Karpas-422 (cell line): ENCODE measurements at places on chromosomes 4 and X. TPM values are rescaled to one million over a fixed set of nuclear protein-coding genes. Genes with fewer than 3 reads are reported as not detected.
A peak's percentile ranks its signal among the peaks of the same experiment; 100 is the strongest.

- no peak for DNase-seq
These were observed 15.8 kb upstream of the IGFBP7 start for GRCh38 chr4:57125996-57126395.

GRCh38 chr4:118749347-118749988 lies 64.3 kb downstream of the METTL14 start:
- DNase-seq: no peak

DNA sequence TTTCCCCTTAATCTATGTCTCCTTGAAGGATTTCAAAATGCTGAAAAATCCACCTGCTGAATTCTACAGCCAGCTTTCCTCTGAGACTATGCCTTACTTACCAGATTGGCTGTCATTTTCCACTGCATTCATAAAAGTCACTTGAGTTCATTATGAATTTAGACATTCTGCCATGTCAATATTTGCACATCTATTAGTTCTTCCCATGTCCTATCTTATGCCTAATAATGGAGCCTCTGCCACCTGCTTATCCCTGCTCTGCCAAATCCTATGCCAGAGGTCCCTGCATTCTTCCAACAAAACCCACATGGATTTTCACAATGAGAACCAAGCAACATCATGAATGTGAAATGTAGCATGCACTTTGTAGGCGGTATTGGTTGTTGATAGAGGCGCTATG lies 42.6 kb downstream of the GASK1B start:
- no peak for DNase-seq

GRCh38 chr4:95289028-95289634 lies 259.6 kb downstream of the UNC5C start:
- DNase-seq: no peak

The ADGRA3 gene
- total RNA-seq: not detected in 2 replicates

The DMRTC1B gene
- not detected in 2 replicates for total RNA-seq

DNA sequence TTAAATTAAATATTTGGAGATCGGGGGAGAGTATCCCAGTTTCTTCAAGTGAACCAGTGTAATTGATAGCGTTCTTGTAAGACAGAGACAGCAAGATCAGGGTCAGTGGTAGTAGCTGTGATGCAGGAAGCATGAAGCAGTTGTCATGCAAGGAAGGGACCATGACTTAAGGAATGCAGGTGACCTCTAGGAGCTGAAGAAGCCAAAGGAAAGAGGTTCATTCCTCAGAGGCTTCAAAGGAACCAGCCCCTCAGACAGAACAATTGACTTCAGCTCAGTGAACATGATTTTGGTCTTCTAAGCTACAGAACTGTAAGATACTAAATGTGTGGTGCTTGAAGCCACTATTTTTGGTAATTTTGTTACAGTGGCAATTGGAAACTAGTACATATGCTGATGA lies 51.6 kb downstream of the GLRB start:
- DNase-seq: no peak

DNA sequence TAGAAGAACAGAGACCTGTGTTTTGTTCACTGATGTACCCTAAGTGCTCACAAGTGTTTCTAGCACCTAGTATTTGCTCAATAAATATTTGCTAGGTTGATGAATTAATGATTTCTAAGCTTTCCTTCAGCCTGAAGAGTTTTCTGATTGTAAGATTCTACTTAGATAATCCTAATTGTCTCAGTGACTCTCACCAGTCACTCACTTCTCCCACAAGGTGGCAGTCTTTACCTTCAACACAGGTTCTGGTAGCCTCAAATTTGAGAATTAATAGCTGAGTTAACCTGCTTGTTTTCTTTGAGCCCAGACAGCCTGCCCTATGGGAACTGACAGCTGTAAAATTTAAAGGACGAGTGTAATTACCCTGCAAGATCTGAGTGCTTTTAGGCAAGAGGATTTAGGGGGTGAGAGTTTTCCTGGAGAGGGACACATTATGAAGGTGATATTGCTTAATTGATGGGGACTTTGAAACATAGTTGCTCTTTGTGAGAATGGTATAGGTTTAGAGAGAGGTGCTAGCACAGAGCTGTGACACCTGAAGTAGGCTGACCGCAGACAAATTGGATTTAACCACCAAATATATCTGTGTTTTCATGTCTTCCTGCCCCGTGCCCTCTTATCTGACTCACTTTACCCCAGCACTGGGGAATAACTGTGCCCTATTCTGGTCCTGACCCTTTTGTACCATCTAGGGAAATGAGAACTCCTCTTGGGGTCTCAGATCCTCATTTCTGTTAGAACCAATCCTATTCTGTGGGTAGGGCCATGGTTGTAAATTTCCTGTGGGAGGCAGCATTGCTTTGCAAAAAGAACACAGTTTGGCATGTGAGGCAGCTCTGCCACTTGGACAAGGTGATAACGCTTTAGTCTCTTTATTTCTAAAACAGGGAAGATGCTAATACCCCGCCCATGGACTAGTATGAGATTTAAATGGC lies 27.7 kb downstream of the CD38 start:
- DNase-seq: peak; percentile 84

DNA sequence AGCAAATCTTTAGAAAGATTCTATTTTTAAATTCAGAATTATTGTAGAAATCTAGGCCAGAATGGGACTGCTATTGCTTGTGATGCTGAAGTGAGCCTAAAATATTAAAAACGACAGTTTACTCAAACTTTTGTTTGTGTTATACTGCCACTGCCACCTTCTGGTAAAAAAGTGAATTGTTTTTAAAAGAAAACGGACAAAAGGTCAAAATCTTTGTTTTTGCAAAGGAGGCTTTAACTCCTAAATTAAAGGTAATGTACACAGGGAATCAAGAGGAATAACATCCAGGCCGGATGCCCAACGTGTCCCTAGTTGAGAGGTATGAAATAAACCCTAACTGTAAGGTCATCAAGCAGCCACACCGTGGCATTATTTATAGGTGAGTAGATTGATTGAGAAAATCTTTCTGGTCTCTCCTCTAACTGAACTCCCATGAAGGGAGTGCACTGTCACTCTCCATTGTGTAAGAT lies 338.3 kb upstream of the GALNT7 start:
- DNase-seq: peak; percentile 66

The DGKK gene
- not detected in 2 replicates for total RNA-seq

GRCh38 chr4:105622269-105622668 lies 69.8 kb downstream of the ARHGEF38 start:
- no peak for DNase-seq
